ENCODE measurements at places on chromosomes 3 and 15.

- no peak for DNase-seq
Observed at GRCh38 chr3:73446467-73447110, 178.2 kb downstream of the PDZRN3 start.

DNA sequence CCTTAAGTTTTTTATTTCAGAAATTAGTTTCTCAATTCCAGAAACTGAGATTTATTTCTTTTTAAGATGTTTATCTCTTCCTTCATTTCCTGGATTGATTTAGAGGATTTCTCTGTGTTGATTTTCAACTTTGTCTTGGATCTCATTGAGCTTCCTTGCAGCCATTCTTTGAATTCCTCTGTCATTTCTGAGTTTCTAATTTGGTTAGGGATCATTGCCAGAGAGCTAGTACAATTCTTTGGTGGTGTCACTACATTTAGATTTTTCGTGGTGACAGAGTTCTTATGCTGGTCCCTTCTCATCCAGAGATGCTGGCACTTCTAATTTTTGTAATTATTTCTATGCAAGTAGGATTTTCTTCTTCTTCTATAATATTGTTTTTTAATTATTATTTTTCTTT is 691.1 kb upstream of the NAALADL2 start:
- no peak for DNase-seq

DNA sequence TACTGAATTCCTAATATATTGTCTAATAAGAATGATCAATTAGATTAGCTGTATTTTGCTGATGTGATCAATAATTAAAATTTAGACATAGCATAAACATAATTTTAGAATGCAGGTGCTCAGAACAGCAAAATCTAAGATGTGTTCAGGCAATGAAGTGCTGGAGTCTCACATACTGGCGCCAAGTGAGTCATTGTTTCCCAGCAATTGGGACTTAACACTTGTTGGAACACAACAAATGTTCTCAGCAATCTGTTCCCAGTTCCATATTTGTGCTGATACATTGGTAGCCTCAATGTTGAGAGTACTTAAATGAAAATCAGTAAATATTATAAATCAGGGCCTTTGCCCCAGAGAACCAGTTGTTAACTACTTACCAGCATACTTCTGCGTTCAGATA is 619.0 kb downstream of the ROBO1 start:
- no peak for DNase-seq

GRCh38 chr3:17678116-17678741 is 64.2 kb downstream of the TBC1D5 start:
- DNase-seq: no peak

- DNase-seq: no peak
Observed at GRCh38 chr3:86126552-86126951, 864.4 kb downstream of the VGLL3 start.
